ENCODE measurements at places on chromosomes 11 and 22. TPM values are rescaled to one million over a fixed set of nuclear protein-coding genes. Genes with fewer than 3 reads are reported as not detected.

GRCh38 chr11:117792241-117792640 is 4.8 kb downstream of the DSCAML1 start:
- H3K27ac ChIP-seq, result no peak overlapping the region
- H3K4me3 ChIP-seq, result no peak overlapping the region
- peaks cover 23% of the 10 kb centered on the region for H3K4me1 ChIP-seq
- H3K36me3 ChIP-seq, result no peaks in the 10 kb centered on the region

DNA sequence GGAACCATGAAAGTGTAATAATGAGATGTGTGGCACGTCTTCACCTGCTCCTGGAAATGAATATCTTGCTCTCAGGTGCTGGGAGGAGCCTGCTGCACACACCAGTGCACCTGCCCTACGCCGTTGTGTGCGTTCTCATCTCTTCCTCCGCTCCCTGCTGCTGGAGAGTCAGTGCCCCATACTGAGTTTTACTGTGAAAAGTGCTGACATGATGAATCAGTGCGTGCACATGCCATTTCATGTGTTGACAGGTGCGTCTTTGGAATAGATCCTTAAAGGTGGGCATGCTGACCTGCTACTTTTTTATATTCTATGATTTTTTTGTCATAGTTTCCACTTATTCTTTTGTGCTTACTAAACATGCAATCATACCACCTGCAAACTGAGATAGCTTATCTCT is 1015.8 kb downstream of the BRD1 start:
- no peak for DNase-seq
- H3K36me3 ChIP-seq, result no peaks in the 10 kb centered on the region
- no peak overlapping the region for H3K27ac ChIP-seq
- H3K4me3 ChIP-seq, result no peak overlapping the region

DNA sequence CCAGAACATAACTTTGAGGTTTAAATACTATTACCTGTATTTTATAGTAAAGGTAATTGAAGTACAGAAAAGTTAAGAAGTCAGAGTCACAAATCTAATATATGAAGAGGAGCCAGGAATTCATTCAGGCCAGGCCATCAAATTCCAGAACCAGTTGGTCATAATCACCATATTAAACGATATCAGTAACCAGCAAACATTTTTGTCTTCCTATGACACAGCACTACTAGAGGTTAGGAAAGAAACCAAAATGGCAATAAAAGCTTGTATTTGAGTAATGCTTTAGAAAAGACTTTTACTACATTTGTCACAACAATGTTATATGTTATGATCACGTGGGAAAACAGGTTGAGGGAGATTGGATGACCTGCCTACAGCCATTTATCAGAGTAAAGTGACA is 62.2 kb downstream of the DKK3 start:
- H3K27me3 ChIP-seq, result no peaks in the 10 kb centered on the region
- DNase-seq, result no peak
- no peak overlapping the region for H3K4me3 ChIP-seq
- no peak overlapping the region for H3K27ac ChIP-seq
- peaks cover 90% of the 10 kb centered on the region for H3K36me3 ChIP-seq
- H3K4me1 ChIP-seq, result peaks cover 4% of the 10 kb centered on the region

DNA sequence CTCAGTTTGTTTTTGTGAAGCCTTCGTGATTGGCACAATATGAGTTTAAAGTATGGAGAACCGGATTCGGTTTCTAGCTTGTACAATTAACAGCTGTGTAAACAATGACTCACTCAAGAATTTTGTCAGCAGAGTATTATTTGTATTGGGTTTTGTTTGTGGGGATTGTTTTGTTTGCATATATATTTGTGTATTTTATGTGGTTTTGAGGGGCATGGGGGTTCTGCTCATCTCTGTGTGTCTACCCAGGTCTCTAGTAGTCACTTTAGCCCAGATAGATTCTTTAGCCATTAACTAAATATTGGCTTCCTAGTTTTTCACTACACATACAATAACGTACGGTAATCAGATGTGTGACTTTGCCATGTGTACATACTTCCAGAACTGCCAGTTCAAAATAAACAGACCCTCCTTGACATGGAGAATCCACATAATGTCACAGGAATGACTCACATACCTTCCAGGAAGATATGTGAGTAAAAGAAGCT is 7.5 kb upstream of the MS4A7 start:
- H3K27ac ChIP-seq, result no peak overlapping the region
- no peaks in the 10 kb centered on the region for H3K36me3 ChIP-seq
- H3K27me3 ChIP-seq, result no peaks in the 10 kb centered on the region
- no peak overlapping the region for H3K4me3 ChIP-seq
- H3K4me1 ChIP-seq, result no peaks in the 10 kb centered on the region

DNA sequence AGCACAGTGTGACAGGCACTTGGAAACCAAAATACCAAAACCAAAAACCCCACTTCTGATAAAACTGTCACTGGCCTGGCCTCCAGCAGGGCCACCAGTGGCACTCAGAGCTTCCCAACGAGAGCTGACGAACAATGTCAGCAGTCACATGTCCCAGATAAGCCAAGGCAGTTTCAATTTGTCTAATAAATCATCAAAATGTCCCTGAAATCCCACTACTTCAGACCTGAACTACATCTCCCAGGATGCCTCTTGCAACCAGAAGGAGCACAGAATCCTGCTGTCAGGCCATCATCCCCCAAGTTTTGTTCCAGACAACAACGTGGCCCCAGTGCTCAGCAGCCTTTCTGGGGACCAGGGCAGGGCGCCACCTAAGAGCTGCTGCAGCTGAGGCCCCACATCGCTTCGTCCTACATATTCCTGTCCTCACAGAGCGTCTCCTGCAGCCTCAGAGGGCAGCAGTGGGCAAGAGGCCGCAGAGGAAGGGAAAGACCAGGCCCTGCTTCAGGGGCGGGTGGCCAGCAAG is 25.1 kb downstream of the LRFN4 start:
- no peaks in the 10 kb centered on the region for H3K27me3 ChIP-seq
- no peaks in the 10 kb centered on the region for H3K36me3 ChIP-seq
- peak overlapping the region; percentile 57 for H3K27ac ChIP-seq
- no peak overlapping the region for H3K4me3 ChIP-seq
- H3K4me1 ChIP-seq, result peaks cover 43% of the 10 kb centered on the region

GRCh38 chr11:33658195-33658900 is 42.3 kb downstream of the C11orf91 start:
- H3K27me3 ChIP-seq, result no peaks in the 10 kb centered on the region
- H3K27ac ChIP-seq, result no peak overlapping the region
- no peaks in the 10 kb centered on the region for H3K36me3 ChIP-seq
- H3K4me1 ChIP-seq, result no peaks in the 10 kb centered on the region
- DNase-seq, result no peak

TRIM49C gene
- total RNA-seq, result not detected

MIF gene
- total RNA-seq, result 219 TPM

MCAM gene
- 623 TPM for total RNA-seq

OR52J3 gene
- not detected for total RNA-seq

- DNase-seq, result no peak
- H3K4me3 ChIP-seq, result no peak overlapping the region
- H3K27ac ChIP-seq, result no peak overlapping the region
- H3K36me3 ChIP-seq, result no peaks in the 10 kb centered on the region
These were observed 255.9 kb downstream of the C11orf87 start for GRCh38 chr11:109677876-109678275.

CALCB gene
- not detected for total RNA-seq

GRCh38 chr11:67365736-67366444 is 7.5 kb downstream of the CLCF1 start:
- H3K27me3 ChIP-seq, result no peaks in the 10 kb centered on the region
- DNase-seq, result no peak
- no peaks in the 10 kb centered on the region for H3K36me3 ChIP-seq
- peaks cover 61% of the 10 kb centered on the region for H3K4me1 ChIP-seq

DNA sequence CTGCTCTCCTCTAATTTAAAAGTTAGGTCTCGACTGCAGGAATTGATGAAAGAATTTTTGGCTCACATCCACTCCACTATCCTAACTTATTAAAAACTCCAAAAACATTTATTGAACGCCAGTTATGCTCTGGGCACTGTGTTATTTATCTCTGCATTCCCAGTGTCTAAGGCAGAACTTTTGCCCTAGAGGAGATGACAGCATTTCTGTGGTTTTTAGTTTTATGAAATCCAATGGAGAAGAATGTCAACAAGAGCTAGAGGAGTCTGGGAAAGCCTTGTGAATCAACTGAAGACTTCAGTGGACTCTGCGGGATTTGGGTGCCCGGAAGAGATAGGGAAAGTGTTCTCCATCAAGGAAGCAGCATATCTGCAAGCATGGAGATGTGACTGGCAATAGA is 217.0 kb upstream of the PGR start:
- no peaks in the 10 kb centered on the region for H3K36me3 ChIP-seq
- H3K4me3 ChIP-seq, result no peak overlapping the region
- H3K27me3 ChIP-seq, result no peaks in the 10 kb centered on the region
- no peak for DNase-seq

Measured in esophagus muscularis mucosa (tissue), 4 donors.